Activated CD4-positive, alpha-beta T cell treated with anti-CD3 and anti-CD28 coated beads, Interleukin-2, Interleukin-6, amounts not matched to agents 100 ng/mL and 50 ng/mL, durations not matched to agents 16 hours and 8 hours (primary cell): ENCODE measurements at places on chromosomes 1 and 21.
A peak's percentile ranks its signal among the peaks of the same experiment; 100 is the strongest.

- DNase-seq: no peak
Observed at GRCh38 chr1:159229896-159230295, 25.2 kb downstream of the ACKR1 start.

DNA sequence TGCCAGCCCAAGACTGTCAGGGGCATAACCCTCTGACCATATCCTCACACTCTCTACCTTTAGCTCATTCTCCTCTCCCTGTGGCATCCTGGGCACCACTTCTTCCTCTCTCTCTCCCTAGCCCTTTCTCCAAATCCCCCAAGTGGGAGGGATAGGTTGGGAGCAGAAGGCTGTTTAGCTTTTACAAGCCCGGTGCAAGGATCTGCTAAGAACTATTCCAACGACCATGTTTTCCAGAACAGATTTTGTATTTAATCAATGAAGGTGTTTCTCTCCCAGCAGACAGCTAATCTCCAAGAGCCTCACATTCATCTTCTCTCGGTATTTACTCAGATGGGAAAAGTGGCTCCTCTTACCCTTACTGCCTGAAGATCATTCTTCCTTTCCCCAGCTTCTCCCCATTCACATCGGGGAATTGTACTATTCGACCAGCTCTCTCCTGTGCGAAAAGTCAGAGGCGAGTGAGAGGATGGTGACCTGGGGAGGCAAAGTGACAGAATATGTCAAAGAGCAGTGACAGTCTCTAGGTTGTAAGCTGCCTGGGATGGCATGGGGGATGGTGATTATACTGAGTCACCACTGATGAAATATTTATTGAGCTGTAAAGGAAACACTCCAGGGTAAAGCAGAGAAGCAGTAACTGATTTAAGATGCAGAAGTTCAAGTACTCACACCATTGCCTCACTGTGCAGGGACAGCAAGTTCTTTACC, 47.0 kb upstream of the RBM15 start:
- DNase-seq: no peak

DNA sequence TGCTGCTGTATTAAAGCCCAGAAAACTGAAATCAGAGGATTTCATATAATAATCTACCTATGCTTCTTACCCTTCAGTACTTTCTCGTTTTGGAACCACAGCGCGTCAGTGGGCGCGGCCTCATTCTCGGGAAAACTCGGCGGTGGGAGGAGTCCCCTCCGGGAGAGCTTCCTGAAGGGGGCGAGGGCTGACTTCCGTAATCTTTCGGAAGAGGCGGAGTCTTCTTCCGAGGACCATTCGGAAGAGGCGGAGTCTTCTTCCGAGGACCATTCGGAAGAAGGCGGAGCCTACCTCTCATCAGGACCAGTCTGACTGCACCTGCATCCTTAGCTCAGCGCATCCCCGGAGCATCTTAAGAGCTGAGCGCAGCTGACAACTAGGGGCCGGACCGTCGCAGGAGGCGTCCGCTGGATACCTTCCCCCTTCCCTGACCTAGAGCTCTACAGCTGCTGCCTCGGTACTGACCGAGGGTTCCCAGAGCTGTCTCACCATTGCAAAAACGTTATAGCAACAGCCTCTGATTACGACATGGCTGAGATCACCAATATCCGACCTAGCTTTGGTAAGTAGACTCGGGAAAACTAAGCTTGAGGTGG, at the start of gene SYT11:
Gene SYT11, plus strand, starts transcription at position 334 of the 596 bp plus-strand sequence. Its CDS starts 195 bp downstream, at position 529.
- DNase-seq: peak; percentile 98

- DNase-seq: peak; percentile 83
Observed at GRCh38 chr1:37811027-37811655, 3.1 kb upstream of the YRDC start.

GRCh38 chr21:45588086-45588825, 46.0 kb upstream of the SLC19A1 start:
- DNase-seq: no peak

GRCh38 chr1:48875552-48876329, 99.0 kb upstream of the BEND5 start:
- no peak for DNase-seq

GRCh38 chr21:27134516-27134915, 167.6 kb upstream of the ADAMTS5 start:
- DNase-seq: no peak

DNA sequence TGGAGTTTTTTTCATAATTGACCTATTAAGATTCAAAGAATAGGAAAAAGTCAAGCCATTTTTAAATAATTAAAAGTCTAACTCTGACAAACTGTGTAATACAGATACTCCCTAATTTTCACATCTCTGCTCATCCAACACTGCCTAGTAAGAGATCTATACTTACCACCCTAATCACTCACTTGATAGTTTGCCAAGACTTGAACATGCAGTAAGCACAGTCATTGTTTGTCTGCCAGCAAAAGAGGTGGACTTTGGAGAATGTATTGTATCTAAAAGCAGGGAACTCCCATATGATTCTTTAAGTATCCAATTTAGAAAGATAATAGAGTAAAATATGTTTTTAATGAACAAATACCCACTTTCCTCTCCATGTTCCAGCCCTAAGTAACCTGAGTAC, 15.5 kb downstream of the TMEM59 start:
- no peak for DNase-seq

GRCh38 chr1:46409063-46409372, 14.9 kb downstream of the FAAH start:
- no peak for DNase-seq

DNA sequence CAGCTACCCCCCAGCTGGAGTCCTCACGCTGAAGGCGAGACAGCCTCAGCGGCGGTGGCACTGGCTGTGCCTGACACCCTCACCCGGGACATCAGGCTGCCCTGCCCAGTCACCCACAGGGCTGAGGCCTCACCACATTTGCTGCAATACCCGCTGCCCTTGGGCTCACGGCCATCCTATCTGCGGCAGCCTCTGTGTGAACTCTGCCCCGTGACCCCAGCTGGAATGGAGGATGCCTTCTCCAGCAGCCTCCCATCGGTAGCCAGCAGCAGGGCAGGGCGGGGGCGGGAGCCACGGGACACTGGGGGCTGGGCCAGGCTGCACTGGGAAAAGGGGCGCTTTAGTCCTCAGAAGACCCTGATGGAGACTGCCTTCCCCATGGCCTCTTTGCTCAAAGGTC, 112.4 kb upstream of the ZBTB40 start:
- DNase-seq: no peak

DNA sequence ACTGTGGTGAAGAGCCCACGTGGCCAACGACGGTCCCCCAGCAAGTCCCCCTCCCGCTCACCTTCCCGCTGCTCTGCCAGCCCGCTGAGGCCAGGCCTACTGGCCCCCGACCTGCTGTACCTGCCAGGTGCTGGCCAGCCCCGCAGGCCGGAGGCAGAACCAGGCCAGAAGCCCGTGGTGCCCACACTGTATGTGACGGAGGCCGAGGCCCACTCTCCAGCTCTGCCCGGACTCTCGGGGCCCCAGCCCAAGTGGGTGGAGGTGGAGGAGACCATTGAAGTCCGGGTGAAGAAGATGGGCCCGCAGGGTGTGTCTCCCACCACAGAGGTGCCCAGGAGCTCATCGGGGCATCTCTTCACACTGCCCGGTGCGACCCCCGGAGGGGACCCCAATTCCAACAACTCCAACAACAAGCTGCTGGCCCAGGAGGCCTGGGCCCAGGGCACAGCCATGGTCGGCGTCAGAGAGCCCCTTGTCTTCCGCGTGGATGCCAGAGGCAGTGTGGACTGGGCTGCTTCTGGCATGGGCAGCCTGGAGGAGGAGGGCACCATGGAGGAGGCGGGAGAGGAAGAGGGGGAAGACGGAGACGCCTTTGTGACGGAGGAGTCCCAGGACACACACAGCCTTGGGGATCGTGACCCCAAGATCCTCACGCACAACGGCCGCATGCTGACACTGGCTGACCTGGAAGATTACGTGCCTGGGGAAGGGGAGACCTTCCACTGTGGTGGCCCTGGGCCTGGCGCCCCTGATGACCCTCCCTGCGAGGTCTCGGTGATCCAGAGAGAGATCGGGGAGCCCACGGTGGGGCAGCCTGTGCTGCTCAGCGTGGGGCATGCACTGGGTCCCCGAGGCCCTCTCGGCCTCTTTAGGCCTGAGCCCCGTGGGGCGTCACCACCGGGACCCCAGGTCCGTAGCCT, 46.8 kb downstream of the TRIM11 start:
- no peak for DNase-seq

GRCh38 chr1:112337028-112337531, 58.9 kb upstream of the CTTNBP2NL start:
- peak; percentile 27 for DNase-seq

DNA sequence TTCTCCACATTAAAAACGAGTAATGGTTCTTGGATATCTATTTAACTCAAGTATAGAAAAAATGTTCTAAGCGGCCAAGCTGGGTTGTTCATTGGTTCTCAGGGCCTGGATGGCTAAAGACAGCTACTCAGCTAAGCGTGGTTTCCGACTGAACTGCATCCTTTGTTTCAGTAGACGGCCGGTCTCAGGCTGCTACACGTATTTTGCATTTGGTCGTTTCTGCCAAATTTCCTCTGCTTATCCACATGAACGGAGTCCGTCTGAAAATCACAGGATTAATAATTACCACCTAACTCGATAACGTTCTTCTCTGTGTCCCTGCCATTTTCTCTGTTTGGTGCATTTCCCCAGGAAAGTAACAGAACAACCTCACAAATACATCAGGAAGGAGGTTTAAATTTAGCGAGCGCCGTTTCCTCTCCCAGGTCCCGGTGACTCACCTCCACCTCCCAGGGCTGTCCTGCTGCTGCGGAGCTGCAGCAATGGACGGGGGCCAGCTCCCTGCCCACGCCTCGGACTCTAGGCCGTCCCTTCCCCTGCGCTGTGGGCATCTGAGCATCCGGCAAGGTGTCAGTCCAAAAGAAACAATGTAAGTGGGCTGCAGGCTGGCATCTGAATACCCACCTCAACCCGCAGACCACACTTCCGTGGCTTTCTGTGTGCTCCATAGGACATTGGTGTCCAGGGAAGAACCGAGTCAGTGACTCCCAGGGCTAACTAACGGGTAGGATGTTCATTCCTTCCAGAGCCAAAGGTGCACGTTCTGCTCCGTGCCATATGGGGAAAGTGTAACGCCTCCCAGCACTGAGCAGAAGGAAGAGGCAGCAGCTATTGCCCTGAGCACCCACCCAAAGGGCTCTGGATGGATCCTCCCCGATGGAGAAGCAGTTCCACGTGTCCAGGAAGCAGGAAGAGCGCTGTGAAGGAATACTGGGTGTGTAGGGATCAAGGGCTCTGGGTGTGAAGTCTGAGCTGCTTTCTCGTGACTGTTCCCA, 4.1 kb upstream of the GABRD start:
- no peak for DNase-seq

- no peak for DNase-seq
Observed at GRCh38 chr1:31781138-31781755, 17.1 kb upstream of the ADGRB2 start.

GRCh38 chr1:55064071-55064581, 24.8 kb downstream of the PCSK9 start:
- peak; percentile 27 for DNase-seq

DNA sequence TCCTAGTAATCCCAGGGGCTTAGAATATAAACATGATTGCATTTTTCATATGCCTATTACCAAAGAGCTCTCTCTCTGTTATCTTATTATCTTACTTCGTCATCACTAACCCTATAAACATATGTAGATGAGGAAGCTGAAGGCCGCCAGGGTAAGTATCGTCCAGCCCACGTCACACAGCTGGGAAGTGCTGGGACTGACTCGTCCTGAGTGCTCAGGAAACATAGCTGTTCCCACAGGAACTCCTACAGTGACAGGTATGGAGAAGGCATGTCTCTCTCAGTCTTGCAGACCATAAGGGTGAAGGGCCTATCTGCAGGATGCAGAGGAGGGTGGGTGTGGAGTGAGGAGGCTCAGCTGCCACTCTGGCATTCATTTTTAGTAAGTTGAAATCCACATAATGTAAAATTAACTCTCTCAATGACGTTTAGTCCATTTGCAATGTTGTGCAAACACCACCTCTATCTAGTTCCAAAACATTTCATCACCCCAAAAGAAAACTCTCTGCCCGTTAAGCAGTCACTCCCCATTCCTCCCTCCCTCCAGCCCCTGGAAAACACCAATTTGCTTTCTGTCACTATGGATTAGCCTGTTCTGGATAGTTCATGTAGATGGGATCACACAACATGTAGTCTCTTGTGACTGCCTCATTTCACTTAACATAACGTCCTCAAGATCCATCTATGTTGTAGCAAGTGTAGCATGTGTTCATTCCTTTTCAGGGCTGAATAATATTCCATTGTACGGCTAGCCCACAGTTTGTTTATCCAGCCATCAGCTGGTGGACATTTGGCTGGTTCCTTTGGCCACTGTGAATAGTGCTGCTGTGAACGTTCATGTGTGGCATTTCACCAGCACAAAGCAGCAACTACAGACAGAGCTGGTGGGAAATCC, 68.3 kb downstream of the TCP10L start:
- no peak for DNase-seq

DNA sequence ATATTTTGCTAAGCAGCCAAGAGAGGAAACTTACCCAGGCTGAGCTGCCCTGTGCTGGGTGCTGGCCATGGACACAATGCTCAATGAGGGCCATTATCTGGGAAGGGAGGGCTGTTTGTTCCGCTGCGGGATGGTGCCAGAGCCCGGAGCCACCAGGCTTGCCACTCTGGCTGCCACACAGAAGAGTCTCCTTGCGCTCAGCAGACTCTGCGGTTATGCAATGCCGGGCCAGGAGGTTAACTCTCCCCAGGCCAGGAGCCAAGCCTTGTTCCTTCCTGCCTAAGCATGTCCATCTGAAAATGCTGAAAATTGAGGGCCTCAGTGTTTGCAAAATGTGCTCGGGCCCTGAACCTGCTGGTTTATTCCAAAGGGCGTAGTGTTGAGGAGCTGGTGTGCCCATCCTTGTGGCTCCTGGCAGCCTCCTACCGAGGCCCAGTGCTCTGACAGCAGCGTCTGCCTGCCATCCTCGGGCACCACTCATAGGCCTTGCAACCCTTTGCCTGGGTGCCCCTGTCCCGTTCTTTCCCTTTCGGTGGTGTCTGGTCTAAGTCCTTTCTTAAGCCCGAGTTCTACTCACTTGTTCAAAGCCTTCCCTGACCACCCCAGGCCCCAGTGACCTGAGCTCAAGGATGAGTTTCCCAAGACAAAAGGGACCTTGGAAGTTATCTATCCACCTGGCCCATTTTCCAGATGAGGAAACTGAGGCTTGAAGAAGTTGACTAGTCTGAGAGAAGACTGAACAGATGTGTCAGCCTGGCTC, 133.8 kb upstream of the EDN2 start:
- no peak for DNase-seq

GRCh38 chr1:224506141-224506814, 71.7 kb upstream of the WDR26 start:
- no peak for DNase-seq

GRCh38 chr1:174976436-174977108, 23.2 kb upstream of the CACYBP start:
- peak; percentile 49 for DNase-seq

- DNase-seq: no peak
Observed at GRCh38 chr1:231986631-231987336, 360.2 kb downstream of the DISC1 start.

DNA sequence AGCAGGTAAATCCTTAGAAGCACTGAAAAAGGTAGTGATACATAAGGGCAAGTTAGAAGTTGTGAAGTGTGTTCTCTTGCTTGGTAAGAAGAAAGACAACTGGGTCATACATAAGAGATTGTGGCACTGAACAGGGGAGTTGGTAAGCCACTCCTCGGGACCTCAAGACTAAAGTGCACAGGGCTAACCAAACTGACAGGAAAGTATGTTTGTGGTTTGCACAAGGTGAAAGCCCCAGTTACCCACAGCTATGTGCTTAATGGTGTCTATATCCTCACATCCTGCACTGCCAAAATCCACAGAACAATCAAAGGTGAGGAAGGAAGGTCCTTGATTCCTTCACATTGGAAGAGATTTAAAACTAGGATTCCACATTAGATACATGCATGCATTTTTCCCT, 276.5 kb downstream of the DNM3 start:
- DNase-seq: peak; percentile 53
